ENCODE measurements at places on chromosomes 6 and 20. TPM values are rescaled to one million over a fixed set of nuclear protein-coding genes. Genes with fewer than 3 reads are reported as not detected.

Gene SNHG17
- 54.0 TPM for total RNA-seq

- no peaks in the 10 kb centered on the region for H3K4me1 ChIP-seq
- H3K27ac ChIP-seq: no peak overlapping the region
Observed at GRCh38 chr20:61919239-61919638, 146.4 kb downstream of the TAF4 start.

DNA sequence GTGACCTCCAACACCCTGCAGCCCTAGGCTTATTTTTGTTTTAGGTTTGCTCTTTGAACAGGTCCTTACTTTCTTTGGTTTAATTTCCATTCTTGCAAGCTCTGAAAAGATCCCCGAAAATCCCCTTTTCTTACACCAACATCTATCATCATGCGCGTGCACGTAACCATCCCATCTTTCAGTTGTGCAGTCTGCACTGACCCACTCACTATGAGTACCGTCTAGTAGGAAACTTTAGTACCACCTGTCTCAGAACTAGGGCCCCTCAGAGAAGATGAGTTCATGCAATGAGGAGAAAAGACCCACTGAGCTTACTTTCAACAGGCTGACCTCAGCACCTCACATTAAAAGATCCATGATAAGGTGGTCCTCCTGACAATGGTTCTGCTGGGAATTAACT lies 120.6 kb upstream of the AGPAT4 start:
- no peak for DNase-seq
- peaks cover 4% of the 10 kb centered on the region for H3K27me3 ChIP-seq
- H3K4me3 ChIP-seq: no peak overlapping the region
- H3K27ac ChIP-seq: no peak overlapping the region
- H3K4me1 ChIP-seq: no peaks in the 10 kb centered on the region

DNA sequence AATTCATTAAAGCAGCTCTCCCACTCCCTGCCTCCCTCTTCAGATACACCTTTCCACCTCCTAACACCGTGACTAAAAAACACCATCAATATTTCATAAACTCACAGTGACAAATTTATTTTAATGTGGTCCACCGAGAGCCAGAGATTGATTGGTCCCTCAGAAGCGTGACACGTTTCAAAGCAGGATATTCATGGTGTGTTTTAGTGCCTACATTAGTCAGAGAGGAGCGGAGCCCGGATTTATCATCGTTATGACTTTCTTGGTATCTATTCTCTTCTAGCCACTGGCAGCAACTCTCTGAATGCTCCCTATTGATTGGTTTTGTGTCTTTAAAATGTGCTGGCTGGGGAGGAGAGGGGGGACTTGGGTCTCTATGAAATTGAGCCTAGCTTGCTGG lies 265.3 kb downstream of the DHX35 start:
- DNase-seq: no peak
- peaks cover 57% of the 10 kb centered on the region for H3K27me3 ChIP-seq
- no peaks in the 10 kb centered on the region for H3K4me1 ChIP-seq

- peaks cover 6% of the 10 kb centered on the region for H3K4me1 ChIP-seq
- H3K36me3 ChIP-seq: no peaks in the 10 kb centered on the region
- H3K4me3 ChIP-seq: no peak overlapping the region
- no peak for DNase-seq
- no peak overlapping the region for H3K27ac ChIP-seq
Observed at GRCh38 chr6:70371454-70372105, 41.7 kb upstream of the FAM135A start.
